Renal pelvis (tissue), 12 donors: ENCODE measurements at places on chromosomes 4 and X. TPM values are rescaled to one million over a fixed set of nuclear protein-coding genes. Genes with fewer than 3 reads are reported as not detected.
A peak's percentile ranks its signal among the peaks of the same experiment; 100 is the strongest.

PNCK gene
- polyA plus RNA-seq: 10.2 TPM

DNA sequence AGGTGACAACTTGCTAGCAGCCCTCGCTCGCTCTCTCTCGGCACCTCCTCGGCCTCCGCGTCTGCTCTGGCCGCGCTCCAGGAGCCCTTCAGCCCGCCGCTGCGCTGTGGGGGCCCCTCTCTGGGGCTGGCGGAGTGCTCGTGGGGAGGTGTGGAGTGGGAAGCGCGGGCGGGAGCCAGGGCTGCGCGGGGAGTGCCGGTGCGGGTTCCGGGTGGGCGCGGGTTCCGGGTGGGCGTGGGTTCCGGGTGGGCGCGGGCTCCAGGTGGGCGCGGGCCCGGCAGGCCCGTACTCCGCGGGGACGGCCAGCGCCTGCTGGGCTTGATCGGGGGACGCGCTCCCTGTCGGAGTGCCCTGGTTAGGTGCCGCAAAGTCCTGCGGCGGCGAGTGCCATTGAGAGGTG, 384.3 kb downstream of the GPM6A start:
- DNase-seq: no peak

GRCh38 chrX:84415140-84415539, 87.1 kb downstream of the HDX start:
- DNase-seq: no peak

TKTL2 gene
- 0.09 TPM for polyA plus RNA-seq

DNA sequence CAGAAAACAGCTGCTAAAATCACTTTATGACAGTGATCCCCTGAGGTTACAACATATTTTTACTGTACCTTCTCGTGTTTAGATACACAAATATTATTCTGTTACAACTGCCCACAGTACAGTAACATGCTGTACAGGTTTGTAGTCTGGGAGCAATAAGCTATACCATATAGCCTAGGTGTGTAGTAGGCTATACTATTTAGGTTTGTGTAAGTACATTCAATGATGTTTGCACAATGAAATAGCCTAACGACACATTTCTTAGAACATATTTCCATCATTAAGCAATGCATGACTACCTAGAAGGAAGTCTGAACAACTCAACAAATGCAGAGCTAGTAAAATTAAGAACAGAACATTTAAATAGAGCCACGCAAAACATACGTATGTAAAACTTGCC, 112.7 kb downstream of the ZAR1 start:
- DNase-seq: no peak

TMPRSS11F gene
- polyA plus RNA-seq: 0.13 TPM

FAAH2 gene
- 9.5 TPM for polyA plus RNA-seq

CENPVL1 gene
- polyA plus RNA-seq: 0.20 TPM

RTL9 gene
- polyA plus RNA-seq: 0.25 TPM

- no peak for DNase-seq
Observed at GRCh38 chr4:117327491-117327890, 242.1 kb upstream of the TRAM1L1 start.

SCD5 gene
- 34.0 TPM for polyA plus RNA-seq

GRCh38 chrX:87409113-87409841, 108.3 kb upstream of the KLHL4 start:
- DNase-seq: peak; percentile 45

DNA sequence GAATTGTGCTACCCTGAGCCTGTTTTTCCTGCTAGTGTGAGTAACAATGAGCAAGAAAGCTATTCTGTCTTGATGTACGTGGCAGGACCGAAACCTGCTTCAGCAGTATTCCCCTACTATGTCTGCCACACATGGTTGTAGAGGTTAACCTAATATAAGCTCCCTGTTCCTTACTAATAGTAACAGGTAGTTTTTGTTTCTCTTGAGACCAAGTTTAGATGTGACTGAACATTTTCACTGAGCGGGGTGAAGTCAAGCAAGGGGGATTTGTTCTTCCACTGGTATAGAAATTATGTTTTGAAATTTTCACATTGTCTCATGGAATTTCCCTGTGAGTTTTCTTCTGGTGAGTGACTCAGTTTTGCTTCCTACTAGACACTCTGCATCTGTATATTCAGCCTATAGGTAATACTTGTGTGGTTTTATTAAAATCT, 37.3 kb downstream of the RRAGB start:
- DNase-seq: no peak

DNA sequence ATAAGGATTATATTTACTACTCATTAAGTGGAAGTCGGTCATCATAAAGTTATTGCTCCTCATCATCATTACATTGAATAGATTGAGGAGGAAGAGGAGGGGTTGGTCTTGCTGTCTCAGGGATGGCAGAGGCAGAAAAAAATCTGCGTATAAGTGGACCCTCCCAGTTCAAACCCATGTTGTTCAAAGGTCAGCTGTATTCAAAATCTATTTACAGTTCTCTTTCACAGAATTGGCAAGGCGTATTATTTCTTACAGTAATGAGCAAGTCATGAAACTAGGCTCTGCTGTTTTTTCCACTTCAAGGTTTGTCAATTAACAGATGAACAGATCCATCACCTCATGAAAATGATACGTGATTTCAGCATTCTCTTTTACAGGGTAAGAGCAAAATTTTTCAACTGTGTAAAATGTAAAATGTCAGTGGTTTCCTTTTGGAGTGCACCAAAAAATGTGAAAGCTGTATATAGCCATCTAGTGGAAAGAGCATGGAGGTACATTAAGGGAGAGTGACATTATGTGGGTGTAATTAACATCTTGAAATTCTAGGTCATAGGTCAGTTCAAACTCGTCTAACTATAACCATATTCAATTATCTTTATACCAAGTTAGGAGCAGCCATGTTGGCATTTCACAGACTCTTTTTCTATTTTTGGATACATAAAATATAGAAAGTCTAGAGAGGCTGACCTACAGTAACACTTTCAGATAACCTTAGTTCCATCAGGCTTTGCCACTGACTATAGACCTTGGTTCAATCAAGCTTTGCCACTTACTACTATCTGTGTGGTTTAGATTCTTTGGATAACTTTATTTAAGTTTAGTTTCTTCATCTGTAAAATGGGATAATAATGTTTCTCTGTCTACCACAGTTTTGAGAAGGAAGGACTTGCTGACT, 30.1 kb downstream of the NEIL3 start:
- peak; percentile 16 for DNase-seq

ZNF280C gene
- polyA plus RNA-seq: 5.2 TPM

DNA sequence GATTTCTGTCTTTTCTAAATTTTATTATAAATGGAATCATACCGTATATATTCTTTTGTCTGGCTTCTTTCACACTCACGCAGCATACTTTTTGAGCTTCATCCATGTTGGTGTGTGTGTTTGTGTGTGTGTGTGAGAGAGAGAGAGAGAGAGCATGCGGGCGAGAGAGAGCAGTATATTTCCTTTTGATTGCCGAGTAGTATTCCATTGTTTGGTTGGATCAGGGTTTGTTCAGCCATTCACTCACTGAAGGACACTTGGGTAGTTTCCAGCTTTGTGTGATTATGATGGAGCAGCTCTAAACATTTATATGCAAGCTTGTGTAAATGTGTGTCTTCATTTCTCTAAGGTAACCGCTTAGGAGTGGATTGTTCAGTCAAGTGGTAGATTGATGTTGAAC, 3.1 kb upstream of the L1CAM start:
- DNase-seq: no peak

RBM47 gene
- polyA plus RNA-seq: 91.3 TPM

- no peak for DNase-seq
Observed at GRCh38 chr4:73687421-73687820, 52.9 kb upstream of the CXCL8 start.

OPRPN gene
- not detected for polyA plus RNA-seq

GRCh38 chr4:139696491-139696890, 30.9 kb downstream of the MGST2 start:
- DNase-seq: no peak

GRCh38 chr4:119752936-119753335, 124.3 kb upstream of the PDE5A start:
- no peak for DNase-seq

DNA sequence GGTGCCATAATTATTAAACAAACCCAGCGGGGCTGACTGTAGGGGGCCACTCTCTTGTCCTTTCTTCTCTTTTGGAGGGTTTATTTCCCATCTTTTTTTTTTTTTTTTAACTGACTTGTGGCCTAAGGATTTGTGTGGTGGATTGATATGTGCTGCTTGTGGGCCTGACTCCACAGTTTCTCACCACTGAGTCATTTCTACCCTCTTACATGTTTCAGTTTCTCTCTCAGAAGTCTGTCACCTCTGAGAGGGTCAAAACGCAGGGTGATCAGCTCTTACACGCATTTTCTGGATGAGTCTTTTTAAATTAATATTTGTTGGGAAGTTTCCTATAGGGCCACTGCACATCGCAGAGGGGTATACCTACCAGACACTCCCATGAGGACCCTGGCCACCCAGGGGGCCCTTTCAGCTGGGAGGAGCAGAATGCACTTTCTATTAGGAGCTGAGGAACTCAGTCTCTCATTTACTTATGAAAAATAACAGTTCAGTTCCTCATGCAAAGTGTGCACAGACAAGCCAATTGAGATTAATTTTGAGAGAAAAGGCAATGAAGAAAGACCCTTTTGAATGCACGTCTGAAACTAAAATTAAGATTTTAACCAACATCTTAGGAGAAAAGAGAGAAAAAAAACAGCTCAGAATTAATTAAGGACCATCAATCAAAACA, 407.9 kb downstream of the TECRL start:
- no peak for DNase-seq

DNA sequence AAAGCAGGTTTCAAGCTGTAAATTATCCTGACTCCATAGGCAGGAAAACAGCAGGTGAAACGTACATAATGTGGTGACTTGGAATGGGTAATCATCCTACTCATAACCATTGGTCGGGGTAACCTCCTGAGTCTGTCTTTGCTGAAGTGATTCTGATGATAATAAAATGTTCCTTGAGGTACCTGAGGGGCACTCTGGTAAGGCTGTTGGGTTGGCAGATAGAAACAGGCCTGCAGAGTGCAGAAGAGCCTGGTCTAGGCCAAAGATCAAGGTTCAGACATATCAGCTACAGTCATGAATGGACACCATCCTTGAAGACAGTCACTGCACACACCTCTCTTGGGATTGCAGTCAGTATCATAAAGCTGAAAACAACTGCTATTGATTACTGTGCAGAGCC, 174.7 kb upstream of the RPL34 start:
- DNase-seq: no peak

CD38 gene
- 0.73 TPM for polyA plus RNA-seq

DNA sequence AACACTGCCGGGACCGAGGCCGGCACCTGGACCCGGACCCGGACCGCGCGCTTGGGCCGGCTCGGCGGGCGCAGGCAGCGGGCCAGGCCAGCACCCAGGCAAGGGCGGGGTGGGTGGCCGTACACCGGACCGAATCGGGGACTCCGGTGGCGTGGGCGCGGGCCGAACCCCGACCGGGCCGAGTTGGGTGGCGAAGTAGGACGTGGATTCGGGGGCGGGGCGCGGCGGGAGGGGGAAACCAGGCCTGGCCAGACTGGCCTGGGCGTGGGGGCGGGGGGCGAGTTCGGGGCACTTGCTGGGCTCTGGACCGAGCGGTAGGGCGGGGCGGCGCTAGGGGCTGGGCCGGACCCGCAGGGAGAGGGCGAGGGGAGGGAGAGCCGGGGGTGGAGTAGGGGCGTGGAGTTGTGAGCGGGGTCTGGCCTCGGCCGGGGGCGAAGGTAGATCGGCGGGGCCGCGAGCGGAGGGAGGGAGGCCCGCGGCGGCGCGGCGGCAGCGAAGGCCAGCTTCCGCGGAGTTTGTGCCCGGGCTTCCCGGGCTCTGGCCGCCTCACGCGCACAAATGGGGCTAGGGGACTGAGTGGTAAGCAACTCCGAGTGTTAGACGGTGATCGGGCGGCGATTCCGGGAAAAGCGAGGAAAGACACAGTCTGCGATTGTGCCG, 1.8 kb upstream of the BCORL1 start:
- no peak for DNase-seq

- peak; percentile 31 for DNase-seq
Observed at GRCh38 chr4:48268956-48269860, at the start of gene TEC. TEC (minus strand) TSS chr4:48269838; CDS start chr4:48228614, 41,224 bp downstream.

ESX1 gene
- polyA plus RNA-seq: not detected

- DNase-seq: peak; percentile 83
Observed at GRCh38 chr4:163332526-163333406, at the start of gene NPY1R. NPY1R (minus strand) TSS chr4:163332596; CDS start chr4:163326554, 6,042 bp downstream.

DNA sequence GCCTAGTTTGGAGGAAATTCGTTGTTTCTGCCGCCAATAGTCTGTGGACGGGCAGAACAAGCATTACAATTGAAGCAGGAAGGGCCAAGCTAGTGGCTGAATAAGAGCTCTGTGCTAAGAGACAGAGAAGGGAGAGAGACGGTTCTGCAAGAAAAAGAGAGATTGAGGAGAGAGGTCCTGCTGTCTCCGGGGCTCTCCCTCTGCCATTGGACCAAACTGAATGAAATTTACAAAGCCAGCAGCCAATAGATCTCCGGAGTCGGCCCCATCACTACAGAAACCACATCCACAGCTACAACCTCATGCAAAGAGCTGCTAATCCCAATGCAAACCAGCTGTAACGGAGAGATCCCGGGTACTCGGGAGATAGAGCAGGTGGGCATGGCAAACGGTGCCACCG, at the start of gene NLGN4X:
NLGN4X (minus strand) TSS at position 148 of the 400 bp plus-strand sequence. CDS start 77,401 bp downstream, outside the sequence.
- DNase-seq: peak; percentile 12

GPC3 gene
- 988 TPM for polyA plus RNA-seq

- no peak for DNase-seq
Observed at GRCh38 chrX:125762954-125763353, 403.1 kb downstream of the DCAF12L2 start.

GRCh38 chrX:16267431-16267830, 100.2 kb downstream of the MAGEB17 start:
- DNase-seq: no peak

DNA sequence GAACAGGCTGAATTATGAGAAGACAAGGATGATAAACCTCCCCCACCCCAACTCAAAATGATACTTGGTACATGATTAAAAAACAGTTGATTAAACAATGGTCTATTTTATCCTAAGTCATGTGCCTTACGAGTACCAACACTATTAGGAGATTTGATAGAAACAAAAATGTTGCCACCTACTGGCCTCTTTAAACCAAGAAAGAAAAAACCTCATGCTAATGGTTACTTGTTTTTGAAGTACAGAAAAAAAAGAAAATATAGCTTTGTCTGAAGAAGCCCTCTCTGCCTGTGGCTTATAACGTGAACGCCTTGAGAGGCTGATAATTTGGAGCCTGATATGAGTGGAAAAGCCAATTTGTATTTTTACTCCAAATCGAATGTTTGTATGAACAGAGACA, 538.2 kb downstream of the DMD start:
- DNase-seq: peak; percentile 2

DNA sequence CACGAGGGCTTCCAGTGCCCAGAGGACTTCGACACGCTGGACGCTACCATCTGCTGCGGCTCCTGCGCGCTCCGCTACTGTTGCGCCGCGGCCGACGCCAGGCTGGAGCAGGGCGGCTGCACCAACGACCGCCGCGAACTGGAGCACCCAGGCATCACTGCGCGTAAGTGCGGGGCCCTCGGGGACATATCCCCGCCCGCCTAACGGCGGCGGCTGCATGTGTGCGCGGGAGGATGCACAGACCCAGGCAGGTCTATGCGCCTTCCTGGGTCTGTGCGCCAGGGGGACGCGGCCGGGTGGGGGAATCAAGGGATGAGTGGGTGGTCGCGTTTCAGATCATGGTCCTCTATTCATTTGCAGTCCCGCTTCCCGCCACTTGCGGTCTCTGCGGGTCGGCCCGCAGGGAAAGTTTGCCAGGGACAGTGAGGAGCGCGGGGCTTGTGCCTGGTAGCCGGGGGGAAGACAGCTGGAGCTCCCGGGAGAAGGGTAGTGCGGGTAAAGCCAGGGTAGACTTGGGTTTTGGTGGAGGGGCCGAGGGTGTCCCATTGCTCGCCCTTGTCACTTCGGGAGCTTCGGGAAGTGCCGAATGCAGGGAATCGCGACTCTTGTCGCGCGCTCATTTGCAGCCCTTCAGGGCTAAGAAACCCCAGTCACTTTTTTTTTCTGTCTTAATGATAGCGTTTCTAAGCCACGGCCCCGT, 1.0 kb downstream of the SHISA3 start:
- no peak for DNase-seq

EDA gene
- polyA plus RNA-seq: 5.3 TPM
